ENCODE measurements at places on chromosomes 1 and 21.

- DNase-seq: no peak
Observed at GRCh38 chr1:92217721-92218120, at the start of gene C1orf146. Gene C1orf146, plus strand, starts transcription at chr1:92217915. Its CDS starts 13,506 bp downstream, at chr1:92231421.

DNA sequence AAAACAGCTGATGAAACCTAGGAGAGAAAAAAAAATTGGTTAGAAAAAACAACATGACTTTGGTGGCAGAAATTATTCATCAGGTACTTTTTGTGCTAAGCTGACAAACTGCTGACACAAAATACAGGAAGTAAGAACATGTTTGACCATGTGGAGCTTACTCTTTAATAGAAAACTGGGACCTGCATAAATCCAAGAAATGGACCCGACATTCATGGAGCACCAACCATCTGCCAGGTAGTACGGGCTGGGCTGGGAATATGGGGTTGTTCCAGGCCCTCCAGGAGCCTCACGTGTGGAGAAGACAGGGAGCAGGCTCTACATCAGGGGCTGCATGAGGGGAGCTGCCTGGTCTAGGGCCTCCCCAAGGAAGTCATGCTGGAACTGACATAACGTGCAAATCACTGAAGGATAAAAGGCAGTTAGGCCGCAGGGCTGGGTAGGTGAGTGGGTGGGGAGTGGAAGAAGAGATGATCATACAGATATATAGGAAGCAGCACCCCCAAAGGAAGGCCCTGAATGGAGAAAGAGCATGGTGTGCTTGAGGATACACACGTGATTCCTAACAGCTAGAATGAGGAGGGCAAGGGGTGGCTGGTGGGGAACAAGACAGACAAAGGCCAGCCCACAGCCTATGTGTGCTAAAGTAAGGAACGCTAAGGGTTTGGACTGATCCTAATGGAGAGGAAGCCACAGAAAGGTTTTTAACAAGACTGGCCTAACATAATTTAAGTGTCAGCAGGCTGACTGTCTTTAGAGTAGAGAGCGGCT lies 26.1 kb downstream of the CD58 start:
- peak; percentile 64 for DNase-seq

DNA sequence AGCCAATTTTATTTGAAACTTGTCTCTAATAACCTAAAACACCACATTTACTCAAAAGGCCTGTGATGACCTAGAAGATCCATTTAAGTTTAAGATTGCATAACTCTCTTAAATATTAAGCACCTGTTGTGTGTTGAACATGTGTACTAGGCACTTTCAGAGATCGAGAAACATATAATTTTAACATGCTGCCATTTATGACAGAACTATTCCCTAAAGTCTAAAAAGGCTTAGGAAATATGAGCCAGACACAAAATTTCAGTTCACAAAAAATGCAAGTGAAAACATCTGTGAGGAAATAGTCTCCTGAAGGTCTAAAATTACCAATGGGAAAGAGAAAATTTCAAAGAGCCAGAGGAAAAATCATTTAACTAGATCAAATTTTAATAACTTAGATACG lies 37.7 kb downstream of the CEP170 start:
- no peak for DNase-seq

- no peak for DNase-seq
Observed at GRCh38 chr1:29629814-29630516, 393.6 kb downstream of the PTPRU start.

- no peak for DNase-seq
Observed at GRCh38 chr1:54803761-54804470, 2.8 kb upstream of the TTC22 start.

DNA sequence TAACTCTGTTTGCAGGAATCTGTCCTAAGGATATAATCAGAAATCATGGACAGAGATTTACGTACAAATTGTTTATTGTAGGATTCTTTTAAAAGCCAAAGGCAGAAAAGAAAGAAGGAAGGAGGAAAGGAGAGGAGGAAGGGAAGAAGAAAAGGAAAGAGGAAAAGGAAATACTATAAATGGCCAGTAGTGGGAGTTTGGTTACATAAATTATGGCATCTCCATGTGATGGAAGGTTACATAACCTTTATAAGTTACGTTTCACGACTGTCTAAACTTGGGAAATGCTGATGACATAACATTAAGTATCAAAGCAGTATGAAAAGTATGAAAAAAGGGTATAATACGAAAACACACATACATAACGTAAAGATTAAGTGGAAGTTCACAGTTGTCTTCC lies 39.0 kb downstream of the SMYD2 start:
- DNase-seq: no peak

DNA sequence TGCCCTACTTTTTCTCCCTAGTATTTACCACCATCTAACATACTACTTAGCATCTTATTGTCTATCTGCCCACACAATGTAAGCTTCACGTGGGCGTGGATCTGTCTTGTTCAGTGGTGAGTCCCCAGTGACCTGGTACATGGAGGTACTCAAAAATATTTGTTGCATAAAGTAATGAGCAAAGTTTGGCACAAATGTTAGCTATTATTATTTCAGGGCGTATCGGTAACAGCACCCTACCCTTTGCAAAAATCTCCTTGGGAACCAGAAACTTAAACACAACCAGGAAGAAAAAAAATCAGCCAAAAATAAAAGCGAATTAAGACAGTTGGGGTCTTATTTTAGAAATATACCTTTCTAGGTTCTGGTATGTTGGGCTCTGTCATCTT lies 454 bp upstream of the NENF start:
- DNase-seq: no peak

DNA sequence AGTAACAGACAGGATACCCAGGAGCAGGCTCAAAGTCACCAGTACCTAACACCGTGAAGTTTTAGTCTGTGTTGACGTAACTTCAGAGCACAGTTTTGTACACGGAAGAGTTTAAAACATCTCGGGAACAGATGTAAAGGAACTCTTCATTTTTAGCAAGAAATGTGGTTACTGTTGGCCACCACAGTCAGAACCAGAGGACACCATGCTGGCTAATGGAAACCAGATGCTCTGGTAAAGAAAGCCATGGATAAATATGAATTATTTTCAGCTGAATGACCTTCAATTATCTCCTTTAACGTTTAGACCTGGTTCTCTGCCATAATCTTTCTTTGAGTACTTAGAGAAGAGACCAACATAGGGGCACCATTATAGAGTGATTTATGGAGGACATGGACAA lies 115.9 kb downstream of the NTMT2 start:
- no peak for DNase-seq

- DNase-seq: no peak
Observed at GRCh38 chr1:183228347-183229220, 42.5 kb downstream of the LAMC2 start.

DNA sequence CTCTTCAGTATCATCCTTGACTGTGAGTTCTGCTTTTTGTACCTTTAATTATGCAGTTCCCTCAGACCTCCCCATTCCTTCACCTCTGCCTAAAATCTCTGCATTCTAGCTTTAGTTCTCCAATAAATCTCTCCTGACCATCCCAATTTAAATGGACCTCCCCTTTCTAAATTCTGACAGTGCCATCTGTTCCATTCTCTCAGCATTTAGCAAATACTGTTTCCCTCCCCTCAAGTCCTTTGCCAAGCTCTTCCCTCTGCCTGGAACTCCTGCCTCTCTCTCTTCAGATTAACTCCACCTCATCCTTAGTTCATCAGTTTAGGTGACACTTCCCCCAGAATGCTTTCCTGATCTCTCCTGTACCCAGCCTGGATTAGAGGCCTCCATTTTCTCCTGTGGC lies 54.0 kb upstream of the JUN start:
- DNase-seq: no peak

GRCh38 chr1:2381741-2382620 lies 9.4 kb downstream of the MORN1 start:
- no peak for DNase-seq

- no peak for DNase-seq
Observed at GRCh38 chr1:31862071-31862470, 46.2 kb upstream of the SPOCD1 start.

DNA sequence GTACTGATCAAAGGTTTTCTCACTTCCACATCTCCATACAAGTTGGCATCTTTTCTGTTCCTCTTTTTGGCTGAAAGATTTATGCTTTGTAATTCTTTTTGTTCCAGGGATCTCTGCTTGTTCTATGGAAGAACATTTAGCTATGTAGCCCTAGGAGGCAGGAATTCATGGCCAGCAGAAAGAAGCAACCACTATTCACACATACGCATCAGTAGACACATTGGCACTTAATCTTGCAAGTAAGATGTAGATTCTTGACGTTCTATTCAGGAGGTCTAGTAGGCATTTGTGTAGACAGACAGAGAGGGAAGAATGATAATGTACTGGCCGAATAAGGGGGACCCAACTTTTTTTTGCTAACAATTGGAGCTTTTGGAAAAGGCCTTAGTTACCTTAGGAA lies 336.0 kb downstream of the NUF2 start:
- no peak for DNase-seq

- no peak for DNase-seq
Observed at GRCh38 chr1:6343506-6344405, 49.8 kb downstream of the ACOT7 start.

DNA sequence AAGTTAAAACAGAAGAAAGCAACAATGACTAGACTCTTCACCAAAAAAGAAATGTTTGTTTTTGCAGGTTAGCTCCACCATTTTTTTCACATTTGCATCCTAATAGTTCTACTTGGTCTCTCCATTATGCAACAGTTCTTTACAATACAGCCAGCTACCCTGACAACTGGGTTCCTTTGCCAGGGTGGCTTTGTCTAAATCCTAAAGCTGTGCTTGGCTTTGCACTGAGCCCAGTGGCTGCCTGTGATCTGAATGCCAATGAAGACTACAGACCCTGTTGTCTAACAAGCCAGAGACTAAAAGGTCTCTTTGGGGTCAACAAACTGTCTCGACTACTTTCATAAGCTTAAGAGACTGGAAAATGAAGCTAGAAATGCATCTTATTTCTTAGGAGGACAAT lies 112.0 kb downstream of the AKT3 start:
- no peak for DNase-seq

GRCh38 chr1:119794230-119794875 lies 16.9 kb downstream of the REG4 start:
- no peak for DNase-seq

DNA sequence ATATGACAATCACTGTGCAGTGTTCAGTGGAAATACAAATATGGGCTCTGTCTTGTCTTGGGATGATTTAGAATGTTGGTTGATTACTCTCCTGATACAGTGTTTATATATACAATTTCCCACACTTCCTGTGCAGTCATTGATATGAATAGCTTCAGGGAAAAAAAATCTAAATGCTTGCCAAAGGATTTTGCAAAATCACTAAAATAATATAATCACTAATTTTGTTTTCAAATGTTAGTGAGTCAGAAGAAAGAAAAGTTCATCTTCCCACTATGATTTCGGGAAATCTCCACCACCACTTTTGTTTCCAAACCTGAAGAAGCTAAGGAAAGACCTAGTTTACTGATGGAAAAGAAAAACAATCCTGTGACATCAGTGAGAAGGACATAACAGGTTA lies 32.1 kb upstream of the CHRM3 start:
- DNase-seq: no peak

- no peak for DNase-seq
Observed at GRCh38 chr21:38816400-38816977, 10.8 kb downstream of the ETS2 start.

GRCh38 chr21:46641656-46642055 lies 6.2 kb downstream of the PRMT2 start:
- no peak for DNase-seq

DNA sequence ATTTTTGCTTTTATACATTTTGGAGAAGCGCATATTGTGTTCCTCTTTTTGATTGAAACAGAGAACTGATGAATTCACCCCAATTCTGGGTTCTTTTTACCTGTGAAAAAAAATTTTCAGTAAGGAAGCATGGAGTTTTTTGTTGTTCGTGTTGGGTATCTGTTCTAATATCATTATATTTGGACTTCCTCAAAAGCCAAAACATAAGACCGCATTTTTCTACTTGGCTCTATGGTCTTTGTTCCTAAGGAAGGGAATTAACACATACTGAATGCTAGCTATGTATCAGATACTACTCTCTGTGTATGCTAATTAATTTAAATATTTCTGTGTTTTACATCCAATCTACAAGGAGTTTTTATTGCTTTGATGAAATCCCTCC lies 12.9 kb downstream of the EPB41 start:
- no peak for DNase-seq

DNA sequence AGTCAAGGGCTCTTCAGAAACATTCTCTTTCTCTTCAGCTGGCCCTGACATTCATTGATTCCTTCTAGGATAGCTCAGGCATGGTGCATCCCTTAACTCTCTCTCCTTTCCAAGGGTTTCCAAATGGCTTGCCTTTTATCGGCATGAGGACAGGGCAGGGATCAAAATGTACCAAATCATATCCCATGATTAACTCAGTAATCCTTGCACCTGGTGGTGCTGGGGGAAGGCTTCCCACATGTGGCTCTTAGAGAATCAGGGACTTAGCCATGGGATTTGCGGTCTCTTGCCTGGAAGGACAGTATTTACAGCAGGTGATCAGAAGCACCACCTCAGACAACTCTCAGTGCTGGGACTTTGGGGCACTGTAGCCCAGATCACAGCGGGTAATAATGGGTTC lies 46.2 kb upstream of the EDEM3 start:
- no peak for DNase-seq

- DNase-seq: no peak
Observed at GRCh38 chr1:235911876-235912275, 45.2 kb upstream of the LYST start.

DNA sequence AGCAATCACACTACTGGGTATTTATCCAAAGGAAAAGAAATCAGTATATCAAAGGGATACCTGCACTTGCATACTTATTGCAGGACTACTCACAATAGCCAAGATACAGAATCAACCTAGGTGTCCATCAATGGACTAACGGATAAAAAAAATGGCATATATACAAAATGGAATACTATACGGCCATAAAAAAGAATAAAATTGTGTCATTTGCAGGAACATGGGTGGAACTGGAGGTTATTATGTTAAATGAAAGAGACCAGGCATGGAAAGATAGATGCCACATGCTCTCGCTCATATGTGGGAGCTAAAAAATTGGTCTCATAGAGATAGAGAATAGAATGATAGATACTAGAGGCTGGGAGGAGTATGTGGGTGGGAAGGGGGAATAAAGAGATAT lies 29.3 kb upstream of the CAP1 start:
- no peak for DNase-seq

DNA sequence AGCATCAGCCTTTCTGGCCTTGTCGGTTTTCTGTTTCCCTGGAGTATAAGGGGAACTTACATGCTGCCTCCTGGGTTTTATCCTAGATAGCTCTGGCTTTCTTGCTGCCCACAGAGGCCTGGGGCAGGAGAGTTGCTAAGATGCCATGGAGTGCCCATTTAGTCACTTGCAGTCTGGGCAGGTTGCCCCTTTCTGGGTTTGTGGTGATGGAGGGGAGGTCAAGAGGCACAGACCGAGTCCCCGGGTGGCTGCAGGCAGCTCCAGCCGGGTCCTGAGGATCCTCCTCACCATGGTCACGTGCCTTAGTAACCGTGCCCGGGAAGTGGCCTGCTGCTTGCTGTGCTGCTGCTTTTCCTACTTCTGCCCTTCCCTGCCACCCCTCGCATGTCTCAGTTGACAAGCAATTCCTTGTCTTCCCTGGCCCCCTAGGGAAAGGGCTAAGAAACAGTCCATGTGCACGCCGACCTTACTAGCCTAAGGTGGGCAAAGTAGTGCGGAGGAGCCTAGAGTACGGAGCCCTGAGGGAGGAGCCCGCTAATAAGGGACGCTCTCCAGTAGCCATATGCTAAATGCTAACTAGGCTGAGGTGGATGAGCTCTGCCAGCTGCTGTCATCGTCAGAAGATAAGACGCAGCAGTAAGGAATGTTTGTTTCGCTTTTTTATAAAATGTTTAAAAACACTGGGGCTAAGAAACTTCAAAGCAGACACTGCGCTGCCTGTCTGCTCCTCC lies 34.8 kb downstream of the CLCA1 start:
- no peak for DNase-seq
